Erythroblast (primary cell): ENCODE measurements at places on chromosomes 12 and 14.
A peak's percentile ranks its signal among the peaks of the same experiment; 100 is the strongest.

- no peak for DNase-seq
Measured at GRCh38 chr14:75610834-75611233, 32.4 kb downstream of the FLVCR2 start.

DNA sequence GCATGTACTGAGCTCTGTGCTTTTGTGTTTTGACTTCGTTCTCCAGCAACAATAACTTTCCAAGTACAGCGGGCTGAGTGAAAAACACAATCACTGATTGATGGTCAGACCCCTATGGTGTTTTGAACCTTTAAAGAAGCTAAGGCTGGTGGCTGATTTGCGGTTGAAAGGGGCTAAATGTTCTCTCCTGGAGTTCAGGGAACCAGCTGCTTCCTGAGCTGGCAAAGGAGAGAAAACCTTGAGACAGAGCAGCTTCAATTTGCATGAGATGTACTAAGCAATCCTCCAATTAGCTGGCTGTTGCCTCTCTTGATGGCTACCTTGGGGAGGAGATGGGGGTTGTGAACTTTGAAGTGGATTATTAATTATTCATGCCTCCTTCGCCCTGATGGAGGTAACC lies 546.7 kb upstream of the SEL1L start:
- no peak for DNase-seq

DNA sequence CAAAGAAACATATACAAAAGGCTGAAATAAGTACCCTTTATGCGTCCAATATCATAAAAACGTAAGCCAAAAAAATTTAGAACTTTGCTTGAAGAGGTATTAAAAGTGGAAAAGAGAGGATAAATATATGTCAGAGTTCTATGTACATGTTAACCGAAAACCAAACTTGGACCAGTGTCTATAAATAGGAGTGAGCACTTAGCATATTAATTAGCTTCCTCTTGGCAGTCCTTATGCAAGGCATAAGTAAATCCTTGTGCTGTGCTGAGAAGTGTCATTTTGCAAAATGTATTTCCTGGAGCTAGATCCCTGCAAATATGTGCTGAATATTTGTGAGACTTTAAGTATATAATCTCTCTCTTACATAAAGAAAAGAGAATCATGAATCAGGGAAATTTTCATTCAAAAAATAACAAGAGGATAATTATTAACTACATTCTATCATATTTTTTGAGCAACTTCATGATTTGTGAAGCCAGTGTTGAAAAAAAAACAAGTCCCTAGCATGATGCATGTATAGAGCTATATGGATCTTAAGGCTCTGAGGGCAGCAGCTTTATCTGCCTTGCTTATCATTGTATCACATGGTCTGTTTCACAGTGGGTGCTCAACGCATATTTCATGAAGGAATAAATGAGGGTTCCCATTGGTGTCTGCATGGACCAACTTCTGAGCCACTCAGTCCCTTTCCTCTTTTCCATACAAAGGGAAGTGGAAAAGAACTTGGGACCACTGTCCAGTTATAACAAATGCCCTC lies 326.1 kb downstream of the PDZRN4 start:
- DNase-seq: no peak

GRCh38 chr14:57388067-57388466 lies 2.3 kb upstream of the NAA30 start:
- peak; percentile 4 for DNase-seq

DNA sequence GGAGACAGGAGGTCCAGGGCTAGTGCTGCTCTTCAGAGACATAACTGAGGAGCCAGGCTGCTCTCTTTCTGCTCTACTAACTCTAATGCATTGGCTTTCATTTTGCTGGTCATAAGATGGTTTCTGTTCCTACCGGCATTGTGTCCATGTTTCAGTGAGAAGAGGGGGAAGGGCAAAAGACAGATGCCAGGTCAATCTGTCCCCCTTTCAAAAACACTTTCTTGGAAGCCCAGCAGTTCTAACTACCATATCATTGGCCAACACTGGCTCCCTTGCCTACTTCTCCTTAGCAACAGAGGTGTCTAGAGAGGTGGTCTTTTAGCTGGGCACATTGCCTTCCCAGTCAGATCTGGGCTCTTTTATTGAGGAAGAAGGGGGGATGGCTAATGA lies 63.9 kb downstream of the TGFB3 start:
- no peak for DNase-seq

GRCh38 chr14:101875727-101876554 lies 88.4 kb upstream of the DYNC1H1 start:
- DNase-seq: no peak

DNA sequence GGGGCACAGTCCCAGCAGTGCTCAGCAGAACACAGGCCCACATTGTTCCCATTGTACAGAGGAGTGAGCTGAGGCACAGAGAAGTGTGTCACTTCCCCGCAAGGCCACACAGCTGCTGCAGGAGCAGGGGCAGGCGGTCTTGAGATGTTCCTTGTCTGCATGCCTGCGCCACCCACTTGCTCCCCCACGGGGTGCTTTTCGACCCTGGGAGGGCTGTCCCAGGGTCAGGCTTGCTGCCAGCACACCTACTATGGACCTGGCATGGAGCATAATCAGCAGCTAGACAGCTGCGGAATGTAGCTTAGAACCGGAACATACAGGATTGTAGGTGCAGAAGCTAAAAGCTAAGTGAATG lies 7.8 kb upstream of the EP400 start:
- no peak for DNase-seq

DNA sequence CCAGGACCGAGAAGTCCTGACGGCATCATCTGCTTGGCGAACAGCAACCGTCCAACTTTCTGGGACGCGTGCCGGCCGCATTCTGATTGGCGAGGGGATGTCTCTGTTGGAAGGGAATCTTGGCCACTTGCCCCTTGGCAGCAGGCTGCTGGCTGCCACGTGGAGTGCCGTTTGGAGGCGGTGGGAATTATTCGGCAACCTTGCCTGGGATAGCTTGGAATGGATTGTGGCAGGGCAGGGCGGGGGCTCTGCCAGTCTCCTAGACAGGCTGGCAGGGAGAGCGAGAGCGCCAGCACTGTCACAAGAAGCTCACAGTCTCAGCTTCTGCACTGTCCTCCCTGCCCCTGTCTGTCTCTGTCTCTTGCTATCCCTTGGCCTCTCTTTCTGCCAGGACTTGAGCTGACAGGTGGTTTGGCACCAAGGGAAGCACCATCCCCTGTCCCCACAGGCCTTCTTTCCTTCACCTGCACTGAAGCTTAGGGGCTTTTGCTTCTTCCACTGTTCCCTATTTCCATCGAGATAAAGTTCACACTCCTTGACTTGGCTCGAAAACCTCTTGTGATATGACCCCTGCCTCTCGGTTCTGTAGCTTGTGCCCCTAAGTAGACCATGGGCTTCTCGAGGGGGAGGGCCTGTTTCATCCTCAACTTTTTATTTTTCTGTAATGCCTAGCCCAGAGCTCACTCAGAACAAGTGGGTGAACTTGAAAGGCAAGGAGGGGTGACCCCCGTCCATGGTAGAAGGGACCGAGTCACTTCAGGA lies 201.9 kb downstream of the PHETA1 start:
- DNase-seq: no peak

DNA sequence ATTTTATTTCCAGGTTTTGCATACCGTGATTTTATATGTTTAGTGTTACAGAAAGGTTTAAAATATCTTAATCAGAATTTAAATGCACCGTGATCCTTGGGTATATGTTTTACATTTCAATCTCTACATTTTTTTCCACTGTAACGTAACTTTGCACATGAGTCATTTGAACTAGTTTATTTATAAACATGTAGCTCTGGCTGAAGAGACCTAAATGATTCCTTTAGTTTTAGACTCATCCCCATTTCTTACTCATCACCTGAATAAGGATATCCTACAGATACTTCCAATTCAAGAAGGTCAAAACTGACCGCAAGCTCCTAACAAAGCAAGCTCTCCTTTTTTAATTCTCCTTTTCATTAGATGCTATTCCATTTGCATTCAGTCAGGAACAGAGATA lies 42.7 kb upstream of the SLC6A15 start:
- no peak for DNase-seq

GRCh38 chr14:43687921-43688320 lies 819.2 kb downstream of the FSCB start:
- no peak for DNase-seq

DNA sequence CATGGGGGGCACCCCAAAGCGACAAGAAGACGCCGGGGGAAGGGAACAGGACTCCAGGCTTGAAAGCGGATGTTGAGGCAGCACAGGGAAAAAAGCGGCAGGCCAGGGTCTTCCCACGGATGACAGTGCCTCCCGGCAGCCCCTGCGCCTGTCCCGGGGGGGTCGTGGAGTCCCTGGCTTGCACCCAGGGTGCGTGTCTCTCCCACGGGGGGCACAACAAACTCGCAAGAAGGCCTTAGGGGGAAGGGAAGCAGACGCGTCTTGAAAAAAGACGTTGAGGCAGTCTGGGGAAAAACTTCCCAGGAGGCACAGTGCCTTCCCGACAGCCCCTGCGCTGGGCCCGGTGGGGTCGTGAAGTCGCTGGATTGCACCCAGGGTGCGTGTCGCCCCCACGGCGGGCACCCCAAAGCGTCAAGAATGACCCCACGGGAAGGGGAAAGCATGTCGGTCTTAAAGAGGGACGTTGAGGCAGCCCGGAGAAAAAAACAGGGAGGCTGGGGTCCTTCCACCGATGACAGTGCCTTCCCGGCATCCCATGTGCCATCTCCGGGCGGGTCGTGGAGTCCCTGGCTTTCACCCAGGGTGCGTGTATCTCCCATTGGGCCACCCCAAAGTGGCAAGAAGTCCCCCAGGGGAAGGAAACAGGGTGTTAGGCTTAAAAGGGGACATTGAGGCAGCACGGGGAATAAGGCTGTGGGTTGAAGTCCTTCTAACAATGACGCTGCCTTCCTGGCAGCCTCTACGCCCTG lies 159.9 kb upstream of the ALG10B start:
- no peak for DNase-seq

- no peak for DNase-seq
Measured at GRCh38 chr12:68222326-68222725, 3.3 kb downstream of the IL26 start.

- no peak for DNase-seq
Measured at GRCh38 chr14:82896476-82896875, 1362.8 kb upstream of the SEL1L start.

GRCh38 chr12:82883394-82884355 lies 197.0 kb downstream of the TMTC2 start:
- DNase-seq: no peak

- no peak for DNase-seq
Measured at GRCh38 chr12:38708466-38708865, 196.9 kb downstream of the CPNE8 start.

- no peak for DNase-seq
Measured at GRCh38 chr12:23611320-23611719, 338.1 kb downstream of the SOX5 start.

GRCh38 chr14:74314576-74314975 lies 11.8 kb upstream of the ABCD4 start:
- DNase-seq: no peak

- DNase-seq: no peak
Measured at GRCh38 chr14:59301354-59301753, 112.9 kb downstream of the DAAM1 start.

- no peak for DNase-seq
Measured at GRCh38 chr12:115322275-115322674, 638.3 kb upstream of the TBX3 start.

DNA sequence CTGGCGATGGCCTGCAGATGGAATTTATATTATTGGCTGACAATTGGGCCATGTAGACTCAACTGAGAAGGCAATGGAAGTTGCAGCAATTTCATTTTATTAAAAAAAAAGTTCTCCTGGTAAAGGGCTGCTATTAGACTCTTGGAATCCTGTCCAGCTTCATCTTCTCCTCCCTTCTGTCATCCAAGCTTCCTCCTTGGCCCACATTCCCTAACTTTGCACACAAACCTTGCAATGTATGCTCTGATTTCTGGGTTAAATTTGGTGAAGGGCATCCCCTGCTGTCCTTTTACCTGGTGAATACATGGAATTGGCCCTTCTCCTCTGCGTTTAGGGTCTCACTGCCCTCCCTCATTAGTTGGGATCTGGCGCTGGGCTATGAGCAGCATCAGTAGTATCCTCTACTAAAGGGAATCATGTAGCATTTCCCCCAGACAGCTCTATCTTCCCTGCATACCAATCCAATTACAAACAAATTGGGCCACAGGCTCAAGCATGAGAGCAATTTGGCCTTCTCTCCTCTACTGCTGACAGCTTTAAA lies 336.9 kb downstream of the BMP4 start:
- DNase-seq: no peak

DNA sequence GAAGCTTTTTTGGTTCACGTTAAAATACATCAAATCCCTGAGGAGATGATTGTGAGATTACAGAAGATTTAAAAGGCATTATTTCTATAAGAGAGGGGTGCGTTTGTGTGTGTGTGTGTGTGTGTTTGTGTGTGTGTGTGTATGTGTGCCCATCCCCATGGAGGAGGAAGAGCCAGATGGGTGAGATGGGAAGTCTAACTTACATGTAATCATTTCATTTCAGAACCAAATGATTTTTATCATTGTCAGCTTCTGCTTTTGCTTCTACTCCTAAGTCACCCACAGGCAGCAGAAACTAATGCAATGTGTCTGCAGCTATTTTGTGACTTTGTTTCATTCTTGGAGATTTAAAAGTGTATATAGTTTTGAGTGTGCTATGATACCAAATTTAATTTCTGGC lies 68.7 kb downstream of the SLC4A8 start:
- no peak for DNase-seq

DNA sequence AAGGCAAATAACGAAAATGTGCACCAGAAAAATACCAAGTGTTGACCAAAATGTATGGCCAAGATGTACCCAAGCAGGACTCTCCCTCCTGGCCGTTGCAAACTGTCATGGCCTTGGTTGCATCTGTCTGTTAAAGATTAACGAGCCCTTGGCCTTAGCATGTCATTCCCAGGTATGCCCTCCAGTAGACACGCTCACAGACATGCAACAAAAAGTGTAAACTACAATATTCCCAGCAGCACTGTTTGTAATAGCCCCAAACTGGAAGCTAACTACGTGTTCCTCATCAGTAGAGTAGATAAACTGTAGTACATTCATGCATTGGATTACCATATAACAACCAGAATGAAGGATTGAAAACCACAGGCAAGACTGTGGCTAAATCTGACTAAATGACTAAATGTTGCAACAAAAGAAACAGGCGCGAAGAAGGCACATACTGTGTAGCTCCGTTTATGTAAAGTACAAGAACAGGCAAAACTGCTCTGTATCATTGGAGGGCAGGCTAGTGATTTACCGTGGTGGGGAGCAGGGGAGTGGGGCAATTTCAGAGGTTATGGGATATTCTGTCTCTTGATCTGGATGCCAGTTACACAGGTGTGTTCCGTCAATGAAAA lies 232.8 kb upstream of the DIO3 start:
- no peak for DNase-seq

DNA sequence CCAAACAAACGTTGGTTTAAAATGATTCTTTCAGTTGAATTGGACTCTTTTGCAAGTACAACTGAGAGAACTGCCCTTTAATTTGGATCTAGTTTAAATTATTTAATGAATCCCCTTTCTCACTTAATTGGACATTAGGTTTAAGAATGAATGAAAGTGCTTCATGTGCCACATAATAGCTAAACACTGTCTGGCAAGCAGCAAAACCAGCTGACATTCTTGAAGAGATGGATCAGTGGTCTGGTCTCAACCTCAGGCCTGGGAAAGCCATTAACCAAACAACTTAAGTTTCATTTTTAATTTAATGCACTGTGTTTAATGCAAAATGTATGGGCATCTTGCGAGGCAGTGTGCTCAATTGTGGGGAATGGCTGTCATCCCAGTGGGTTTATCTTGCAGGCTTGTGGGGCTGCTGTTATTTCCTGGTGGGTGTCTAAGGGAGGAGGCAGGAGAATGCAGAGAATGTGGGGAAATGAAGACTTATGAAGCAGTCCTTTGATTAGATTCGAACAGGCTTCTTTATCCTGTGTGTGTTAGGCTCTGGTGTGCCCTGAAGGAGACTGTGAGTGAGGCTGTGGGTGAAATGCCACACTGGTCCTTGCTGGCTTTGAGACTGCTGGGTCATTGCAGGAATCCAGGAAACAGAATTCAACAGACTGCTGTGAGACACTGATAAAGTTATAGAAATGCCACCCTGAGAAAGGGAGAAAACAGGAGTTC lies 144.1 kb upstream of the PELI2 start:
- DNase-seq: no peak
